HT-29 (cell line): ENCODE measurements at places on chromosomes 7 and 10.
A peak's percentile ranks its signal among the peaks of the same experiment; 100 is the strongest.

DNA sequence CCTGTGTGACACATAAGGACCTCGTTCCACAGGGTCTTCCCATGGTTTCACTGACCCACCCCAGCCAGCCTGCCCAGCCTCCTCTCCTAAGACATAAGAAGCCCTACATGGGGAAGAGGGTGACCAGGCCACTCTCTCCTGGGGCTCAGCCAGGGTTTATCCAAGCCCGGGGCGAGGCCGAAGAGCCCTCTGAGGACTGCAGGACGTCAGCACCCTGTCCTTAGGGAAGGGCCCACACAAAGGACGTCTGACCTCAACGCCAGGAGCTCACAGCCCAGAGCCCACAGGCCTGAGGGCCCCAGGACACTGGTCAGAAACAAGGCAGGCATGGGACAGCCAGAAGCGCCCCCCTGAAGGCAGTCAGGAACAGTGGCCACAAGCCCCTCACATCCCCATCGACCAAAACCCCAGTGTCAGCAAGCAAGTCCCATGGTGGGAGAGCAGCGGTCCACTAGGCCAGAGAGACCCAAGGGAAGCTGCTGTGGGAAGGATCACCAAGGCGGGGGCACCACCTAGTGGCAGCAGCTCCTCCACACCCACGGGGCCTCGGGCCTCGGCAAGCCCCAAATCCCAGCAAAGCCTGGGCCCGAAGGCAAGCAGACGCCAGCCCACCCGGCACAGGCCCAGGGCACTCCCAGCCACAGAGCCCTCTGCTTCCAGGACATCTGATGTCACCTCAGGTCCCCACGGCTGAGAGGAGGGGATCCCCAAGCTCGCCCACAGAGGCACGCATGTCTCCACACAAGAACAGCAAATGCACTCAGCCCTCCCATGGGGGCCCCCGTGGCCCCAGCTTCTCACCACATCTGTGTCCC is 23.4 kb downstream of the MAD1L1 start:
- peak; percentile 66 for DNase-seq

DNA sequence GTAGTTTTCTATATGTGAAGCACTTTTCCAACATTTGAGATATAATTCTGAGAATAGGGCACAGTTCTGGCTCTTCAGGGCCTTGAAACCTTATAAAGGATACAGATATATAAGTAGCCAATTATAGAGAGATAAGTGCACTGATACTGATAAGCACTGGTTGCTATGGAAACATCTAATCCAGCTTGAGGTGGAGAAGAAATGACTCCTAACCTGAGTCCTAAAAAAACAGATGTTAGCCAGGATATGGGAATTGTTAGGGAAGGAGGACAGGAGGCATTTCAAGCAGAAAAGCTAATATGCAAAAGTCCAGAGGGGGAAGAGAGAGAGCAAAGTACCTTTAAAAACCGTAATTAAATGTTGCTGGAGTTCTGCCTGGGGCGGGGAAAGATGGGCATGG is 30.8 kb downstream of the STRIP2 start:
- no peak for DNase-seq

GRCh38 chr10:101241840-101242707 is 12.8 kb upstream of the LBX1 start:
- no peak for DNase-seq

- DNase-seq, result no peak
These were observed 213.6 kb downstream of the DGKI start for GRCh38 chr7:137633133-137633532.

- DNase-seq, result no peak
These were observed 523.1 kb downstream of the ADRA2A start for GRCh38 chr10:111599943-111600342.

DNA sequence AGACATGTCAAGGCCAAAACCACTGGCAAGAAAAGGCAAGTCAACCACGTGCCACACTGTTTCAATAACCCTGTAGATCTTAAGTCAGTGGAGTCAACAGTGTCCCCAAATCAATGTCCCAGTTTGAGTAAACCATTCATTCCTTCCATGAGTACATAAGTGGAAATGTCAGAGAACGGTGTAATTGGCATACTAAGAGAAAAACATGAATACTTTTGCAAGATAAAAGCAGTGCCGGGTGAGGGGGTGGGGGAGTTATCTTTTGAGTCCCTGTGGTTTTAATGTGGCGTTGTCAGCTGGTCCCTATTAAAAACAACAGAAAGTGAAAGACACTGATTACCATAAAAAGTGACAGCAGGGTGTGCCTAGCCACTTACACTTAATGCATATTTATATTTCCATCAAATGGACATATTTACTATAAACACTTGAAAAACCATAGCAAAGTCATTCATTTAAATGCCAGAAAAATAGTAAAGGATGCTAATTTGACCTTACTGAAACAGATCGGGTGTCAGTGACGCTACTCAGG is 37.8 kb downstream of the RSU1 start:
- no peak for DNase-seq
